Activated CD8-positive, alpha-beta memory T cell treated with anti-CD3 and anti-CD28 coated beads for 1 hour (primary cell): ENCODE measurements at places on chromosomes 4 and X.

GRCh38 chrX:22121161-22121560 is 89.0 kb downstream of the PHEX start:
- no peak for DNase-seq

- DNase-seq, result no peak
Observed at GRCh38 chrX:69027181-69028005, 137.9 kb downstream of the PJA1 start.

DNA sequence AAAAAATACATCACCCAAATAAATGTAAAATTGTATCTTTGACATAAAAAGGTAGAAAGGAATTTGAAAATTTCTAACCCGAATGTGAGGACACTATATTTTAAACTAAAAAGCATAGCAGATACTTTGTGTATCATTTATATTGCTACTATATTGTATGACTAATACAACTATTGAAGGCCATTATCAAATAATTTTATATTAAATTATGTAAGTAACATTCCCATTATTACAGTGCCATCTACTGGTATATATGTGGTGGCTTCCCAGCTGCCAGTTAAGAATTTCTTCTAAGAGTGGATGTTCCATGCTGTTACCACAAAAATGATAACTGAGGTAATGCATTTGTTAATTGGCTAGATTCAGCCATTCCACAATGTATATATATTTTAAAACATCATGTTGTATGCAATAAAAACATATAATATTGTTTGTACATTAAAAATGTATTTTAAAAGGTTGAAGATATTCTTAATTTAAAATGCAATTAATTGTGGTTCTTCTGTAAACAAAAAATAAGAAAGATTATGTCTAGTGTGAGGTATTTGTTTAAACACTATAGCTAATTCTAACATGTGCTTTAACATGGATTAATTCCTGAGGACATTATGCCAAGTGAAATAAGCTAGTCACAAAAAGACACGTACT is 65.3 kb downstream of the EGF start:
- DNase-seq, result no peak

GRCh38 chrX:104211187-104211586 is 43.5 kb downstream of the ESX1 start:
- DNase-seq, result no peak

GRCh38 chr4:37590016-37590415 is 96.2 kb downstream of the RELL1 start:
- DNase-seq, result no peak

DNA sequence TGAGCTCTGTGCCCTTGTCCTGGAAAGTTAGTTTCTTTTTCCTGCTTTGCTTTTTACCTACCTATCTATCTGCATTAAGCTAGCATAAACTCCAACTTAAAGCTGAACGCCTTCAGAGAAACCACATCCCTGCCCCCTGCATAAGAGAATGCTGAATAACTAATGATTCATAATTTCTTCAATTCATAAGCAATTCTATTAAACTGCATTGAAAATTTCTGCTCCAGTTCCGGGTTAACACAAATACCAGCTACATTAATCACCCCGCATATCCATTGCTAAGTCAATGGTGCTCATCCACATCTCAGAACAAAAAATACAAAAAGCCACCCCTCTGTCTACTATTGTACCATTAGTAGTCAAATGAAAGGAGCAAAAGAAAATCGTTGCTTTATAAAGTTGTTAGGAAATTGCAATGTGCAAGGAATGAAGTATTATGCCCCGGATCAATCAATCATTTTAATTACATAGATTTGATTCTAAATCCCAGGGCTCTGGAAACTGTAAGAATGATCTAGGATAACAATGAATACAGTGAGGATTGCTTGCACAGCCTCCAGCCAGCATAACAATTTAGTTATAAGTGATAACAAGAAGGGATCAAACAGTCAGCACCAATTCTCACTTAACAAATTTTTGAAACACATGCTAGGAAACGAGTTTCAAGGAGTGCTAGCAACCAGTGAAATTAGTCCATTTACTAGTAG is 106.8 kb downstream of the ELOVL6 start:
- DNase-seq, result no peak

DNA sequence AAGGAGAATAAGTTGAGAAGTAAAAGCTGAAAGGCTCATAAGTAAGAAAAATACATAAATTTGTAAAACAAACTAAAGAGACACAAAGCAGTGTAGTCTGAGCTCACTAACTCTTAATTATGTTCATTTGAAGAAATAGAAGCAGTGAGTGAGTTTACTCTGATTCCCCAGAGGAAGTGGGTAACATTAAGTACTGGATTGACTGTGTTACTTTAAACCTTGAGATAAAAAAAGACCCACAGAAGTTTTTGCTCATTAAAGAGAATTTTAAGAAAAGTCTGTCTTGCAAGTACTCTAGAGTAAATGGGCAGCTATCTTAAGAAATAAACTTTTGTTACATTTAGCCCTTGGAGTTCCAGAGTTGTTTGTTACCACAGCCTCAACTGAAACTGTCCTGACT is 2466.9 kb downstream of the PCDH7 start:
- DNase-seq, result no peak

DNA sequence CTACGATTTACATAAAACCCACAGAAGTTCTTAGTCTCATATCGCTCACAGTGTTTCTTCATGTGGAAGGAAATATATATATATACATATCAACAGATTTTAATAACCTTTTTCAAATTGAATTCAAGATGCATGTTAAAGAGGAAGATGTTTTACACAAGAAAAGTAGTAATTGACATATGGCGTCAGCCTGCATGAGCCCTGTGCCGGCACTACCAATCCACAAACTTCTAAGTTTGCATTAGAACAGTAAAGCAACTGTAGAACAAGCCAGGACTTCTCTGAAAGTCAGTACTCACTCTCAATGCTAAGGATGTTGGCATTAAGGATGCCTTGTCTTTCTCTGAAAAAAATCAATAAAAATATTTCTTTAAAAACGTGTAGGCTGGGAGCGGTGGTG is 441.3 kb upstream of the SMIM31 start:
- no peak for DNase-seq

DNA sequence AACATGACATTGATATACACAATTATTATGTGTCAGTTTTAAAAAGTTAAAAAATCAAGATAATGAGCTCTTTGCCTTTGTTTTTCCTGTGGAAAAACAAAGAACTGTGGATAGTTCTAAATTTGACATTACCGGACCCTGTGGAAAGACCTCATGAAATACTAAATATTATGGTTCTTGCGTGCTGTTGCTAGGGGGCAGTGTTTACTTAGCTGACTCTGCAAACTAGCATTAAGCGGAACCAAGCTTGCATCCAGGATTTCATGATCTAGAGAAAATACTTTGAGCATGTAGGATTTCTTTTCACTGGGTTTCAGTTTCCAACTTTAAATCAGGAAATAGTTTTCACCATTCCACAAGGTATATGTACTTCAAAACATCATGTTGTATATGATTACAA is 33.6 kb downstream of the CLCN4 start:
- DNase-seq, result no peak

DNA sequence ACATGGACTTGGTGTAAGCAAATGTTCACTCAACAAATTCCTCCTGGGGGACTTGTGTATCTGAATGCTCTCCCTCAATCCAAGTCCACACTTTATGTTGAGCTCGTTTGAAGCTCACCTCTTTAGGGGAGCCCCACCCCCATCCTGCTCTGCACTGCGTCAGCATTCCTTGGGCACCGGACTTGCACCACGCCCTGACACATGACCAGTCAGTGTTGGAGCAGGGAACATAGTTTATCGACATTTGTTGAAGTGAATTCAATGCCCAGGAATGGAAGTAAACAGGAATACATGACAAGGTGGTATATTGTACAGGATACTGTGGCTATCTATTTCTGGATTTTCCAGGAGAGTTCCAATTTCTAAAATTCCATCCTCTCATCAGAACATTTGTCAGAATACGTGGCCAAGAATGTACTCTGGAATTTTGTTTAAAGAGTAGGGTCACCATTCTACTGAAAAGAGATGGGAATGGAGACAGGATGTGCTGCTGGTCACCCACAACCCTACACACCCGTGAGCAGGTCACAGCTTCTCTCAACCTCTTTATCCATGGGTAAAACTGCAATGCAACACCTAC is 60.0 kb upstream of the LNX1 start:
- no peak for DNase-seq

DNA sequence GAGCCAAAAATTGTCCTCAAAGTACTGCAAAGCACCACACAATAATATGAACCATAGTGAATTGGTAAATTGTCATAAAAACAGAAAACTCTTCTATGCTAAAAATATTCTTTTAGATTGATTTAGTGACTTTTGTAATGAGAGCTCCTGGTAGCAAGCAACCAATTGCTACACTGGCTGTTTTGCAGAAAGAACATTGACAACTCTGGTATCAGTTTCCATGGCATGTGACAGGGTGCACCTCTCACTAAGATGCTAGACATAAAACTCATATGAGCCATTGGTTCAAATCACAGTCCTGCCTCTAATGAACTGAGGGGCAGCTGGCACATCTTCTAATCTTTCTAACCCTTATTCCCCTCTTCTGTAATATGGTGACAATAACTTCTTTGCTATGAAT is 212.2 kb downstream of the HS3ST1 start:
- no peak for DNase-seq

- DNase-seq, result no peak
Observed at GRCh38 chr4:153934688-153935017, 145.8 kb upstream of the SFRP2 start.

DNA sequence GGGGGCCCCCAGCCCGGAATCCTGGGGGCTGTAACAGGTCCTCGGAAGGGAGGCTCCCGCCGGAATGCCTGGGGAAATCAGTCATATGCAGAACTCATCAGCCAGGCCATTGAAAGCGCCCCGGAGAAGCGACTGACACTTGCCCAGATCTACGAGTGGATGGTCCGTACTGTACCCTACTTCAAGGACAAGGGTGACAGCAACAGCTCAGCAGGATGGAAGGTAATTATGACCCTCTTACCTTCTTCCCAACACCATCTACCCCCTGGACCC is 1.0 kb downstream of the FOXO4 start:
- DNase-seq, result no peak

- DNase-seq, result no peak
Observed at GRCh38 chrX:78124307-78124706, 15.1 kb downstream of the TAF9B start.
